Suprapubic skin (tissue), 4 donors: ENCODE measurements at places on chromosomes 1 and 21.

GRCh38 chr21:36701756-36702621 lies 3.1 kb downstream of the SIM2 start:
- H3K36me3 ChIP-seq: no peaks in the 10 kb centered on the region
- no peak for DNase-seq
- peak overlapping the region; percentile 55 for H3K4me3 ChIP-seq
- H3K4me1 ChIP-seq: peaks cover 72% of the 10 kb centered on the region
- H3K27ac ChIP-seq: no peak overlapping the region

DNA sequence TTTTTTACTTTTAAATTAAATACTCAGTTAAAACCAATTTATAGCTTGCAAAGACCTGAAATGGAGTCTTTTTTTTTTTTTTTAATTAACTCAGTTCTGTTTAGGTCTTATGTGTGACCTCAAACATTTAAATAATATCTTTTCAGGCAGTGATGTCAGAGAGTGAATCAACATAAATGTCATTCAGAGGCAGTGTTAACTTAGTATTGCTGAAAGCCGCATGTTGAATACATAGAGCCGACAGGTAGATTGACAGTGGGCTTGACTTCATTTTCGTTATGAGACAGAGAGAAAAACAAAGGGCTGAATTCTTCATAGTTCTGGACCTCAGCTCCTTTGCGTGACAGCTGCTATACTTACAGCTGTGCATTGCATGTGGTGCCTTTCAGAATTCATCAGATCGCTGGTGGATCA lies 51.5 kb downstream of the PRDM2 start:
- H3K27ac ChIP-seq: no peak overlapping the region
- no peak for DNase-seq
- H3K36me3 ChIP-seq: peaks cover 7% of the 10 kb centered on the region
- H3K4me1 ChIP-seq: peaks cover 56% of the 10 kb centered on the region
- H3K4me3 ChIP-seq: peak overlapping the region; percentile 90

DNA sequence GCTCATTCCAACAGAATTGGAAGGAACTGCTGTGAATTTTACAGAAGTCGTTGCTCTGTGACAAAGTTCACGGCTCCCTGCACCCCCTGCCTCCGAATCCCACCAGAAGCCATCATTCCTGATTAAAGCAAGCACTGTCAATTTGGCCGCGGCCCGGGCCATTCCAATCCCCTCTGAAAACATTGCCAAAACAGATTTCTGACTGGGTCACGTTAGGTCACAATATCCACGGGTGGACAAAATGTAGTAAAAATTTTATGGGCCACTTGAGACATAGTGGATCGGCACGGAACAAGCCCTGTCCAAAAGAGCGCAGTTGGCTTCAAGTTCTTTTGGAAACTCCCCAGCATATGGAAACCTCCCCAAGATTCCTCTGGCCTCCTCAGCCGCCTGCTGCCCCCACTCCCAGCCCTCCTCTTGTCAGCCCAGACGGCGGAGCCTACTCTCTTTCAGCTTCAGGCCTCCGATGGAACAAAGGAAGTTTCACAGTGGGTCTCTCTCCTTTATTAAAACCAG lies 67.2 kb upstream of the IFNAR2 start:
- H3K4me1 ChIP-seq: no peaks in the 10 kb centered on the region
- H3K27ac ChIP-seq: no peak overlapping the region
- DNase-seq: no peak
- no peaks in the 10 kb centered on the region for H3K36me3 ChIP-seq
- H3K27me3 ChIP-seq: peaks cover 22% of the 10 kb centered on the region

- no peaks in the 10 kb centered on the region for H3K27me3 ChIP-seq
- no peaks in the 10 kb centered on the region for H3K36me3 ChIP-seq
- no peak overlapping the region for H3K27ac ChIP-seq
- H3K4me3 ChIP-seq: no peak overlapping the region
Measured at GRCh38 chr1:176448340-176448739, 14.6 kb upstream of the PAPPA2 start.

GRCh38 chr1:200115532-200115931 lies 88.0 kb downstream of the NR5A2 start:
- no peak for DNase-seq
- no peak overlapping the region for H3K27ac ChIP-seq
- no peak overlapping the region for H3K4me3 ChIP-seq
- H3K36me3 ChIP-seq: no peaks in the 10 kb centered on the region

GRCh38 chr1:200665861-200666260 lies 3.8 kb downstream of the DDX59 start:
- peaks cover 38% of the 10 kb centered on the region for H3K36me3 ChIP-seq
- H3K4me3 ChIP-seq: no peak overlapping the region
- H3K27ac ChIP-seq: no peak overlapping the region
- peaks cover 53% of the 10 kb centered on the region for H3K4me1 ChIP-seq

GRCh38 chr21:45097827-45098387 lies 23.5 kb downstream of the ADARB1 start:
- no peaks in the 10 kb centered on the region for H3K27me3 ChIP-seq
- peaks cover 28% of the 10 kb centered on the region for H3K4me1 ChIP-seq
- no peak overlapping the region for H3K4me3 ChIP-seq
- no peak overlapping the region for H3K27ac ChIP-seq
- no peak for DNase-seq

GRCh38 chr1:246597340-246597739 lies 31.1 kb downstream of the CNST start:
- peaks cover 51% of the 10 kb centered on the region for H3K4me1 ChIP-seq
- no peaks in the 10 kb centered on the region for H3K27me3 ChIP-seq
- H3K27ac ChIP-seq: peak overlapping the region; percentile 26
- H3K4me3 ChIP-seq: no peak overlapping the region
- no peak for DNase-seq

DNA sequence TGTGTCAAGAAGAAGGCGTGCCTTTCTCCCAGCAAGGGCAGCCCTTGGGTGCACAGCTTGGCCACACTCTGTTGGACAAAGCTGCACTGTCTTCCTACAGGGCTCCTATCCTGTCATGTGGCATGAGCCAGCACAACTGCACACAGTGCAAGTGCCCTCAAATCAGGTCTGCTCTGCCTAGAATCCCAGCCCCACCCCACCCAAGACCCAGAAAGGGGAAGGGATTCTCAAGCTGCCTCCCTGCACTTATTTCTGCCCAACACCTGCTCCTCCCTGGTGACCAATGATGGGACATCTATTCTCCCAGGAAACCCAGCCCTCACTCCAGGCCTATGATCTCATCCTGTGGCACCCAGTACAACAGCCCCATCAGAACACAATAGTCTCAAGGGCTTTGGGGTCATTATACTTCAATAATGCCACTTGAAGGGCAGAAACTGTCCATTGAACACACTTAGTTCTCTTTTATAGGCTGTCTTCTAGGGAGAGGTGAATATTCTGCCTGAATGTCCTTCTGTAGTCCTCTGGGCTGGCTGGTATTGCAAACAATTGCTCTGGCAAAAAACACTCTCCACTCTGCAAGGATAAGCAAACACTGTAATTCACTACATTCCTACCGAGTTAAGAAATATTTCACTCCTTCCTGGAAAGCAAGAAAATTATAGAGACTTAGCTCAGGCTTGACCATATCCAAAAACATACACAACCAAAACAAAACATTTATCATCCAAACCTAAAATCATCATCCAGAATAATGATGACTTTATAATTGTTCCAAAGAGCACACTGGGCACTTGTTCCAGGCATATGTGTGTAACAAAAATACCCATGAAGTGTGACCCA lies 43.1 kb upstream of the IGSF3 start:
- DNase-seq: no peak
- H3K36me3 ChIP-seq: no peaks in the 10 kb centered on the region
- peaks cover 3% of the 10 kb centered on the region for H3K27me3 ChIP-seq

DNA sequence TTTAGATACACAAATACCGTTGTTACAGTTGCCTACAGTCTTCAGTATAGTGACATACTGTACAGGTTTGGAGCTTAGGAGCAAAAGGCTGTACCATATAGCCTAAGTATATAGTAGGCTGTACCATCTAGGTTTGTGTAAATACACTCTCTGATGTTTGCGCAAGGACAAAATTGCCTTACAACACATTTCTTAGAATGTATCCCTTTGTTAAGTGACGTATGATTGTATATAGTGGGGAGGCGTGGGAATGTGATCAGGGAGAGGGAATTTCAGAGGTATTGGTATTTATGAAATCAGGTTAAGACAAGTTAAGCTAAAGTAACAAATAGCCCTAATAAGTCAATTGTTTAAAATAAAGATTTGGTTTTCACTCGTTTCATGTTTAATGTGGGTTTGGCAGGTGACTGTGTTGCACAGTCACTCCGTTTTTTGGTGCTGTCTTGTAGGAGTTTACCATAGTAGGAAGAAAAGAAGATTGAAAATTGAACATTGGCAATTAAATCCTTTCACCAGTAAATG lies 2.7 kb downstream of the GORAB start:
- no peaks in the 10 kb centered on the region for H3K27me3 ChIP-seq
- H3K27ac ChIP-seq: no peak overlapping the region
- H3K36me3 ChIP-seq: no peaks in the 10 kb centered on the region
- DNase-seq: no peak
- H3K4me3 ChIP-seq: no peak overlapping the region

DNA sequence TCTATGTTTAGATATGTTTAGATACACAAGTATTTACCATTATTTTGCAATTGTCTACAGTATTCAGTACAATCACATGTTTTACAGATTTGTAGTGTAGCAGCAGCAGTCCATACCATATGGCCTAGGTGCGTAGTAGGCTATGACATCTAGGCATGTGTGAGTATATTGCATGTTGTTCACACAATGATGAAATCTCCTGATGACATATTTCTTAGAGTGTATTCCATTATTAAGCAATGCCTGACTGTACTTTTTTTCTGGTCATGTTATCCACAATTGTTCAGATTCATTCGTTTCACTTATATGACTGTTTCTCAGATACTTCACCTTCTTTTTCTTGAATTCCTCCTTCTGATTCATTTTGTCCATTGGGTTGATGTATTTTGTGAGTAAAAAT lies 9.9 kb upstream of the BACE2 start:
- no peaks in the 10 kb centered on the region for H3K4me1 ChIP-seq
- no peaks in the 10 kb centered on the region for H3K27me3 ChIP-seq
- H3K36me3 ChIP-seq: no peaks in the 10 kb centered on the region
- no peak overlapping the region for H3K27ac ChIP-seq
- DNase-seq: no peak
- H3K4me3 ChIP-seq: no peak overlapping the region

GRCh38 chr1:210364479-210364878 lies 35.8 kb downstream of the HHAT start:
- peaks cover 24% of the 10 kb centered on the region for H3K4me1 ChIP-seq
- no peaks in the 10 kb centered on the region for H3K36me3 ChIP-seq
- DNase-seq: no peak

- no peak overlapping the region for H3K4me3 ChIP-seq
- no peaks in the 10 kb centered on the region for H3K36me3 ChIP-seq
- H3K27me3 ChIP-seq: no peaks in the 10 kb centered on the region
- no peak for DNase-seq
Measured at GRCh38 chr1:161872506-161872905, 106.4 kb downstream of the ATF6 start.

DNA sequence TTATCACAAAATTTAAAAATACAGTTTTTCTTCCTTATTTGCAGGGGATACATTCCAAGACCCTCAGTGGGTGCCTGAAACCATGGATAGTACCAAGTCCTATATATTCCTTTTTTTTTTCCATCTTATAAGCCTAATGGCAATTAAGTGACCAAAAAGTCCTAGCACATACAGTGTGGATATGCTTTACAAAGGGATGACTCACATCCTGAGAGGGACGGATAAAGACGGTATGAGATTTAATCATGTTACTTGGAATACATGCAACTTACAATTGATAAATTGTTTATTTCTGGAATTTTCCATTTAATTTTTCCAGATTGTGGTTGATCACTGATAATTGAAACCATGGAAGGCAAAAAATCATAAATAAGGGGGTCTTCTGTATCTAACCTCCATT lies 181.2 kb upstream of the BRINP3 start:
- H3K4me3 ChIP-seq: no peak overlapping the region
- H3K36me3 ChIP-seq: no peaks in the 10 kb centered on the region
- DNase-seq: no peak
- H3K4me1 ChIP-seq: no peaks in the 10 kb centered on the region
- no peak overlapping the region for H3K27ac ChIP-seq

DNA sequence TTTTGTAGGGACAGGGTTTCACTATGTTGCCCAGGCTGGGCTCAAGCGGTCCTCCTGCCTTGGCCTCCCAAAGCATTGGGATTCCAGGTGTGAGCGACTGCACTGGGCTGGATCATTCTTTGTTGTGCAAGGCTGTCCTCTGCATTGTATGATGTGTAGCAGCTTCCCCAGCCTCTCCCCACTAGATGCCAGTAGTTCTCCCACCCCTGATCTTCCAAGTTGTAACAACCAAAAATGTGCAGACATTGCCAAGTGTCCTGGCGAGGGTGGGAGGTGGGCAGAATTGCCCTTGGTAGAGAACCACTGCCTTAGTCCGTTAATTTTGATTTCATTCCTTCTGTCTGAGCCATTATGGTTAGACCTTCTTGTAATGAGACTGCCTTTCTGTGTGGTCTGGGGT lies 7.2 kb downstream of the GALNT2 start:
- H3K4me3 ChIP-seq: no peak overlapping the region
- peaks cover 31% of the 10 kb centered on the region for H3K4me1 ChIP-seq
- H3K27ac ChIP-seq: no peak overlapping the region

- H3K36me3 ChIP-seq: no peaks in the 10 kb centered on the region
- H3K4me3 ChIP-seq: no peak overlapping the region
- peaks cover 7% of the 10 kb centered on the region for H3K4me1 ChIP-seq
- H3K27ac ChIP-seq: no peak overlapping the region
- no peak for DNase-seq
Measured at GRCh38 chr1:168767894-168768584, 39.0 kb upstream of the DPT start.

GRCh38 chr21:28154121-28154520 lies 838.6 kb downstream of the LTN1 start:
- H3K27me3 ChIP-seq: no peaks in the 10 kb centered on the region
- no peak for DNase-seq
- no peaks in the 10 kb centered on the region for H3K4me1 ChIP-seq

GRCh38 chr1:58465825-58466629 lies 80.5 kb downstream of the OMA1 start:
- no peak overlapping the region for H3K27ac ChIP-seq
- no peaks in the 10 kb centered on the region for H3K4me1 ChIP-seq
- H3K36me3 ChIP-seq: peaks cover 10% of the 10 kb centered on the region
- DNase-seq: no peak
- no peak overlapping the region for H3K4me3 ChIP-seq
- H3K27me3 ChIP-seq: no peaks in the 10 kb centered on the region

GRCh38 chr1:91864017-91864700 lies 21.8 kb downstream of the TGFBR3 start:
- no peak overlapping the region for H3K4me3 ChIP-seq
- peaks cover 57% of the 10 kb centered on the region for H3K4me1 ChIP-seq
- no peaks in the 10 kb centered on the region for H3K27me3 ChIP-seq
- H3K36me3 ChIP-seq: no peaks in the 10 kb centered on the region
- H3K27ac ChIP-seq: peak overlapping the region; percentile 52

- peaks cover 3% of the 10 kb centered on the region for H3K27me3 ChIP-seq
- H3K27ac ChIP-seq: no peak overlapping the region
- no peak overlapping the region for H3K4me3 ChIP-seq
- no peak for DNase-seq
- H3K36me3 ChIP-seq: no peaks in the 10 kb centered on the region
Measured at GRCh38 chr1:167575649-167576048, 22.1 kb upstream of the CREG1 start.
